ENCODE measurements at places on chromosomes 3 and 15. TPM values are rescaled to one million over a fixed set of nuclear protein-coding genes. Genes with fewer than 3 reads are reported as not detected.

Gene DMXL2
- total RNA-seq: 6.5 TPM

Gene ZNF197
- total RNA-seq: 10.3 TPM

DNA sequence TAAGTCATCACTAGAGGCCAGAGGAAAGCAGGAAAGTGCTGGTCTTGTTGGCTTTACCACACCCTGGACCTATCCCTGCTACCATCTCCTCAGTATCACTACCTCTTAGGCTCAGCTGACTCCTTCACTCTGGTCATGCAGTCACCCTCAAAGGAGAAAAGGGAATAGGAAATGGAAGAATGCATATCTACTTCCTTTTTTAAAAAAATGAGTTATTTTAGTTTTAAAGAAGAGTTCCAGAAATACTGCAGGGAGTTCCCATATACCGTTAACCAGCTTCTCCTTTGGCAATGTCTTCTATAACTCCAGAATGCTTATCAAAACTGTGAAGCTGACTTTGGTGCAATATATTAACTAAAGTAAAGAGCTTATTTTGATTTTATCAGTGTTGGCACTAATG lies 688.6 kb downstream of the DIPK2A start:
- DNase-seq: no peak

DNA sequence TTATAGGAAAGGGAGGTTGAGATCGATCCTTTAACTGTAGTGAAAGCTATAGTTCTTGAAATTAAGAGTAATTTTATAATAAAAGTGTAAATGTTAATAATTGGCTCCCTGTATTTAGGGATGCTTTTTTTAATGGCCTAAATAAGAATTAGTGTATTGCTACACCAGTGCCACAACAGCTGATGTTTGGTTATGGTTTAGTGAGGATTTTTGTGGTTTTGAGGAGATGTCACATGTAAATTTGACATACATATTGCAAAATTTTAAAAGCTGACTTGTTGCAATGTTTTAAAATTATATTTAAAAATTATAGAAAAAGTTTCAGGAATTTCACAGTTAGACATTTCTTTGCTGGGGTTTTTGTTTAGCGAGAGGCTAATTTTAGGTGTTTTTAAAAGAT lies 3.9 kb downstream of the TSC22D2 start:
- no peak for DNase-seq

DNA sequence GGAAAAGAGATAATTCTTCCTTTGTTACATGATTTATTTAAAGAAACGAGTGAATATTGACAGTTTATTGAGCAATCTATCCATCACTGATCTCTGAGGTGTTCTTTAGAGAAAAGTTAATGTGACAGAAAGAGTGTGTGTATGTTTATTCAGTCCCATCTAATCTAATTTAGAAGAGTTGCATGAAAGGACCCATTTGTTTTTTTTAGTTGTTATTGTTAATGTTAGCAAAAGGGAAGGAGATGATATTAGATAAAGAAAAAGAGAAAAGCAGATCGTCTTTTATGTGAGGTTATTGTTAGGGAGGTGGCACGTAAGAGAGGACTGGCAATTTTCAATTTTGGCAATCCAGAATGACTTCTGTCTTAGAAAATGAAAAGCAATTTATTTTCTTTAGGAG lies 46.5 kb downstream of the NMD3 start:
- DNase-seq: no peak
